DMS79 (cell line): ENCODE measurements at places on chromosomes 11 and 22.
A peak's percentile ranks its signal among the peaks of the same experiment; 100 is the strongest.

DNA sequence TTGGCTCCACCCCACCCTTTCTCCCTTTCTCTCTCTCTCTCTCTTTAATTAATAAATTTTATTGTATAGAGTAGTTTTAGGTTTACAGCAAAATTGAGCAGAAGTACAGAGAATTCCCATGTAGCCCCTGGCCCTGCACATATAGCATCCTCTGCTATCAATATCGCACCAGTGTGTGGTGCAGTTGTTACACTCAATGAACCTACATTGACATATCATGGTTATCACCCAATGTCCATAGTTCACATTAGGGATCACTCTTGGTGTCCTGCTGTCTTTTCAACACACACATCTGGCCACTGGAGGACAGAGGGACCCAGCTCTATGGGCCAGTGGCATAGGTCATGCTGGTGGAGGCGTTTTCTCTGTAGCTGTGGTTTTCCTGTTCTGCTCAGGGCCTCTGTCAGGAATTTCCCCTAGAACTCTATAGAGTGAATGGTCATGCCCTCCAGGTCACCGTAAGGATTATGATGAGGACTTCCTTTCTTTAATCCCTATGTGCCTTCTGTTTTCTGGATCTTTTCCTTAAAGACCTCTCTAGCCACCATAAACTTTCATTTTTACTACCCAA is 98.2 kb upstream of the NAV2 start:
- DNase-seq = no peak

DNA sequence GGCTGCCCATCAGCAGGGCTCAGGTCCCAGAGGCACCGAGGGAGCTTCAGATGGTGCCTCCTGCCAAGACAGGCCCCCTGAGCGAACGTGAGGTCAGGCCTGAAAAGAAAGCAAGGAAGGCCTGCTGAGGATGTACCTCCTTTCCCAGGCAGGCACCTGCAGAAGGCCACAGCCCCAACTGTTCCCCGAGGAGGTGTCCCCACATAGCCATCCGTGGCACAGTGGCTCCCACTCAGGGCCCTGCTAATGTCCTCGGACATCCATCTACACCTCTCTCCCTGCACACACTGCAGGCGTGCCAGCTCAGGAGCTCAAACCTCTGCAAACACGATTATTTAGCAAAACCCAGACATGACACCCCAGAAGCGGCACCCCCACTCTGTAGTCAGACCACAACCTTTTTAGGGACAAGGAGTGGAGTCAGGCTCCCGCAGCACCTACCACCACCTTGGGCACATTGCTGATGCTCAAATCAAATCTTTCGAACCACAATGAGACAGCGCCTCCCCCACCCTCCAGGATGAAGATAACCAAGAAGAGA is 36.9 kb downstream of the SHANK2 start:
- no peak for DNase-seq

DNA sequence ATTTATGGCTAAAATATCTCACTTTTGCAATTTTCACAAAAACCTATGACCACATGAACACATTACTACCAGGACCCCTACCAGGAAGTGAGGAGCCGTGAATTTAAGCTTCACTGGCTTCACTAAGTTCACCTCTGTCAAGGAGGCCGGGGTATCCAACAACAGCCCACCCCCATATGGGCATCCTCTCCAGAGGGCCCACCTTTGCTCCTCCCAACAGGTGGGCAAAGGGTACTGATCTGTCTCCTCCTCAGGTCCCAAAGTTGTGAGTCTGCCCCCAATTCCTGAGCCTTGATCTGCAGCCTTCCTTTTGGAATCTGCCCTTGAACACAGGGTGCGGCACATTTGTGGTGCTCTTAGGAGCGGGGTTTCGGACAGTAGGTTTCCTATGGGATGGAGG is 66.9 kb downstream of the OTOG start:
- DNase-seq = no peak

- no peak for DNase-seq
Measured at GRCh38 chr22:32745251-32745995, 56.1 kb upstream of the TIMP3 start.

- no peak for DNase-seq
Measured at GRCh38 chr11:68113986-68114385, 7.2 kb downstream of the CHKA start.

GRCh38 chr11:32255841-32256240 is 165.0 kb downstream of the RCN1 start:
- DNase-seq = no peak

DNA sequence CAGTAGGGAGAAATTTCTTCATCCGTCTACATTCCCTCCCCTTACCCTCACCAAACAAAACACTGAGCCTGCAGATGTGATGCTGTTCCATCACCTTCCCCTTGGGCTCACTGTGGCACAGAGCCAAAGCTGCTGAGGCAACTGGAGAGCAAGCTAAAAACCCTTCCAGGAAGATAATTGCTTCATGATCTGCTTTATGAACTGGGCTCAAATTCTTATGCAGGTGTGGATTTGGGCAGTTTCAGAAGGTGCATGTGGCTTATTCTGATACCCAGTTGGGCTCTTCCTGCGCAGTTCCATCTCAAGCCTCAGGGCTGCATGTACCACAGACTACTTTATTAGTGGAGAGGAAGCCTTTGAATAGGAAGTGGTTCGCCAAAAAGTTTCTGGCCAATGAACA is 58.3 kb downstream of the AAMDC start:
- peak; percentile 31 for DNase-seq

- peak; percentile 64 for DNase-seq
Measured at GRCh38 chr11:122253589-122254231, 137.7 kb upstream of the BLID start.

DNA sequence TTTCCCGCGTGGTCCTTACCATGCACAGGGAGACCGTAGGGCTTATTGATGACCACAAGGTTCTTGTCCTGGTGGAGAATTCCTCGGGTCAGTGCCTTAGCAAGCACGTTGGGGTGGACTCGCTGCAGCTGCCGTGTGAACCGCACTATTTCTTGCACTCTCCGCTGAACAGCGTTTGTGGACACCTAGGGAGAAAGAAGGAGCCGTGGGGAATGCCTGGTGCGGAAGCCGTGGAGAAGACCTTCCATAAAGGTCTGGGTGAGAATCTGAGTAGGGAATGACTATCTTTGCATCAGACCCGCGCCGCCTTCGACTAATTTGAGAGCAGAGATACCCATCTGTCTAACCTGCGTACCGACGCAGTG is 597 bp downstream of the RPUSD4 start:
- peak; percentile 28 for DNase-seq

GRCh38 chr22:30637701-30638114 is 2.1 kb downstream of the SLC35E4 start:
- DNase-seq = no peak

DNA sequence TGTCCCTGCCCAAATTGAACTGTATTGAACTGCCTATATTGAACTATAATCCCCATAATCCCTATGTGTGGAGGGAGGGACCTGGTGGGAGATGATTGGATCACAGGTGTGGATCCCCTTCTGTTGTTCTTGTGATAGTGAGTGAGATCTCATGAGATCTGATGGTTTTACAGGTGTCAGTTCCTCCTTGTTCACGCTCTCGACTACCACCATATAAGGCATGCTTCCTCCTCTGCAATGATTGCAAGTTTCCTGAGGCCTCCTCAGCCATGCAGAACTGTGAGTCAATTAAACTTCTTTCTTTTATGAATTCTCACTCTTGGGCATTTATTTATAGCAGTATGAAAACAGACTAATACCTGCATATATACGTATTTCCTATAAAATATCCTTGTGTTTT is 206.5 kb upstream of the PDGFD start:
- DNase-seq = no peak

DNA sequence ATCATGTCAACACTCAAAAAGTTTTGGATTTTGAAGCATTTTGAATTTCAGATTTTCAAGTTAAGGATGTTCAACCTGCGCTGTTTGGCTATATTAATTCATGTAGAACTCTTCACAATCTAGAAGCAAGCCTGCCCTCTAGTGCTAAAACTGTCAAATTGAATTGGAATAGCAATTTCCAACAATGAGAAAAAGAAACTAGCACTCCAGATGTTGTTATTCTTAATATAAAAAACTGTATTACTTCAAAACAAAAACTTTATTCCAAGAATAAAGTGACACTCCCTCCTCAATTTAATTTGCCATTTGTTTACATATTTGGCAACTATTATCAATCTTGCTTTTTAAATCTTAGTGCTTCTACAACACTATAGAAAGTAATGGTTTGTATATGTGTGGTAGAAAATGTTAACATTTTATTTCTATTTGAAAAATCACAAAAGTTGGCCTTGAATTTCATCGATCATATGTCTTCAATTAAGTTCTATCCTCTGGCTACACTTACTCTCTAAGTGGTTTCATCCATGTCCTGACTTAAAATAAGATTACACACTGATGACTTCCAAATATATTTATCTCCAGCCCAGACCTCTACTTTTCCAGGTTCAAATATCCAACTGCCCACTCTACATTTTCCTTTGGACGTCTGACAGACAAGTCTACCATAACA is 36.6 kb downstream of the DCUN1D5 start:
- peak; percentile 2 for DNase-seq

DNA sequence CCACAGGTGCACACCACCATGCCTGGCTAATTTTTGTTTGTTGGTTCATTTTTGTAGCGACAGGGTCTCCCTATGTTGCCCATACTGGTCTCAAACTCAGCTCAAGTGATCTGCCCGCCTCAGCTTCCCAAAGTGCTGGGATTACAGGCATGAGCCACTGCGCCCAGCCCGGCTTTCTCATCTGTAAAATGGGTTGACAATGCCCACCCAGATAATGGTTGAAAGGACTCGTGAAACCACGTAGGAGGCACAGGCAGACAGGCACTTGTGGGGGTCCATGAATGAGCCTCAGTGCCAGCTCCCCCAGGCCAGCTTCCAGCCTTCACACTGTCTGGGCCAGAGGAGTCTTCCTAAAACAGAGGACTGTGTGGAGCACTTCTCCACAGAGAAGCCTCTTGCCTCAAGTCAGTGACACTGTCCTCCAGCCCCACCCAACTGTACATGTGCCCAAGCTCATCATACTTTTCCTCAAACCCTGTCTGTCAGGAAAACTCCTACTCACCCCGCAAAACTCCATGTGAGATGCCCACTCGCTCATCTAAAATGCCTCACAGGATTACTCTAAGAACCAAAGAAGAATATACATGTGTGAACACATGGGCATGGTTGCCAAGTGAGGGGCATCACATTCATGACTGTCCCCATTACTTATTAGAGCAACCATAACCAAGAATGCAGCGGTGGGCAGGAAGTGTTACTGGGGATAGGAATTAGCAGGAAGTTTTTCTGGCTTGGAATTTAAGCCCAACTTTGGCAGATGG is 32.1 kb upstream of the WNT7B start:
- DNase-seq = no peak

GRCh38 chr11:20002312-20003216 is 157.7 kb downstream of the DBX1 start:
- no peak for DNase-seq

DNA sequence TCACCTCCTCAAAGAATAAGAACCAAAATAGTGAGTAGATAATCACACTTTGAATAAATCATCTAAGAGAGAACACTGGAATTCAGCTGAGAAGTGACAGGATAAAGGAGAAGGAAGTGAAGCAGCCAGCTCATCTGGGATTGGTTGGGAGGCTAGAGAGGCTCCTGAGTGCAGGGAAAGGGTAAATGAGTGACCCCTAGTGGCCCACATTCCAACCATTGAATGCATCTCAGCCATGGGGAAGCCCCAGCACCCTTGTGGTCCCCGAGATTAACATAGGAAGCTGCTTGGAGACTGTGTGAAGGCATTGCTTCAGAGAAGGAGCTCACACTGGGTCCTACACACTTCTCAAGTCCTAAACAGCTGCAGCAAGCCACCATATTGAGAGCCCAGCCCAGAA is 82.3 kb downstream of the JRKL start:
- DNase-seq = no peak

- no peak for DNase-seq
Measured at GRCh38 chr11:33168709-33169200, 7.5 kb upstream of the CSTF3 start.

- no peak for DNase-seq
Measured at GRCh38 chr11:124315052-124315451, 1.3 kb upstream of the OR8D1 start.

DNA sequence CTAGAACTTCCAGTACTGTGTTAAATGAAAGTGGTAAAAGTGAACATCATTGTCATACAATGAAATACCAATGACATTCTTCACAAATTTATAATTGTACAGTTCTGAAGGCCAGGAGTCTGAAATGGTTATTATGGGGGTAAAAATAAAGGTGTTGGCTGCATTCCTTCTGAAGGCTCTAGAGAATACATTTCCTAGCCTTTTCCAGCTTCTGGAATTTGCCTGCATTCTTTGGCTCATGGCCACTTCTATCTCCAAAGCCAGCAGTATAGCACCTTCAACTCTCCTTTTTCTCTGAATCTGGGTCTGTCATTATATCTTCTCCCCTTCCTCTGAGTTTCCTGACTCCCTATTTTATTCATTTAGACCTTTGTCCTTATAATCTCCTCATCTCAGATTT is 1232.7 kb upstream of the TENM4 start:
- no peak for DNase-seq

DNA sequence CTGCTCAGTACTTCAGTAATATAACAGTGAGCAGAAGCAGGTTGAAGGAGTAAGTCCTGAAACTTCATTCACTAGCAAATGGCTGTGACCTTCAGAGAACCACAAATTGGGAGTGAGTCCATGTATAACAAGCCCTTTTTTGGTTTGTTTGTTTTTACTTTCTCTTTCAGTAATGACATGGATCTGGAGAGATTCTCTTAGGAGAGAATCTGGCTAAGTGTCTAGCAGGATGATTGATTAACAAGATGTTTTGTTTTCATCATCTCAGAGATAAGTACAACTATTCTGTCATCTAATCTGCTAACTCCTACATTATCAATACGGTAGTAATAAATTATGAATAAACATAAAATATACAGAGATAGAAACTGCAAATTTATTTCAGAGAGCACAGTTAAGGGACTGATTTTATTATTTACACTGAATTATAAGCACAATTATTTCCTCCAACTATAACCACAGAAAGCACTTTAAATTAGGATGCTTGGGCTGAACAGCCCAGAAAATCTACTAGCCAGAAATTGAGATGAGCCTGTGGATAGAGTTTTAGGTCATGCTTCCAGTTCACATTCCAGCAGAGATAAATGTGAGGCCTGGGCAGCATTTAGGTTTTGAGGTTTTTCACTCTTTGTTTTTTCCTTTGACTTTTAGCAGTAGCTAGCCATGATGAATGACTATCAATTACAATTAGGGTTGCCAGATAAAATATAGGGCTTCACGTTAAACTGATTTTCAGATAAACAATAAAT is 429.3 kb upstream of the FAT3 start:
- DNase-seq = peak; percentile 22

- DNase-seq = no peak
Measured at GRCh38 chr11:105610871-105611571, 1.1 kb downstream of the GRIA4 start.

GRCh38 chr11:44036811-44037657 is 10.7 kb upstream of the ACCSL start:
- peak; percentile 21 for DNase-seq
